Stimulated activated CD8-positive, alpha-beta memory T cell treated with anti-CD3 and anti-CD28 coated beads, Interleukin-15, amount 100 ng/mL, for 4 hours (primary cell): ENCODE measurements at places on chromosomes 1 and 21.

DNA sequence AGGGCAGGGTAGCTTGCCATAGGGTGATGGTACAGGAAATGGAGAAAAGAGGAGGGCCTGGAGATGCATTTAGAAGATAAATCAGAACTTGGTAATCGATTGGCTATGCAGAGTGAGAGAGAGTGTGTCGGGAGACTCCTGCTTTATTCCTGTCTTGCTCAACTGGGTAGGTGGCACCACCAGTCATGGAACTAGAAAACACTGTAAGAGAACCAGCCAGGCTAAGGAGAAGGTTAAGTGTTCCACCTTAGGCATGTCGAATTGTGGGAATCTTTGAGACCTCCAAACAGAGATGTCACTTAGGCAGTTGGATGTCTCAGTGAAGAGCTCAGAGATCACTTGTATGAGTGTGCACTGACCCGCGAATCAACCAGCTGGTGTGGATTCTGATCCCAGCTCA lies 28.7 kb upstream of the RD3 start:
- DNase-seq = no peak

DNA sequence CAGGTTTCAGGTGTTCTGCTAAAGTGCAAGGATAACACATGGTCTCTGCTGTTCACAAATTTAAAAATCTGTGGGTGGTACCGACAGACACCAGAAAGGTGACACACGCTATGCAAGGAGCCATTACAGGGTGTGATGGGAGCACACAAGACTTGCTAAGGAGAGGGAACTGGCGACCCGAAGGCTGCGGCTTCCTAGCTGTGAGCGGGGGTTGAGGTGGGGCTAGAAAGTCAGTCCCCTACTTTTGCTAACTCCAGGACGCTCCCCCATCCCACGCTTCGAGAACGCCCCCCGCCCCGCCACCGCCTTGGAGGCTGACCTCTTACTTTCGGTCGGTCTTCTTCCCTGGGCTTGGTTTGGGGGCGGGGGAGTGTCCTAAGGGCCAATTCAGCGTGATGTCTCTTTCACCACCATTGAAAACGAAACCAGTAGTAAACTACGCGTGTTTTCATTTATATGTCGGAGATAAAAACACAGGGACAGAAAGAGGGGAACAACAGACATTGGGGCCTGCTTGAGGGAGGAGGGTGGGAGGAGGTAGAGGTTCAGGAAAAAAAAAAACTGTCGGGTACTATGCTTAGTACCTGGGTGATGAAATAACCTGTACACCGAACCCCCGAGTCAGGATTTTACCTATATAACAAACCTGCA lies 1.1 kb downstream of the CKS1B start:
- peak; percentile 39 for DNase-seq

DNA sequence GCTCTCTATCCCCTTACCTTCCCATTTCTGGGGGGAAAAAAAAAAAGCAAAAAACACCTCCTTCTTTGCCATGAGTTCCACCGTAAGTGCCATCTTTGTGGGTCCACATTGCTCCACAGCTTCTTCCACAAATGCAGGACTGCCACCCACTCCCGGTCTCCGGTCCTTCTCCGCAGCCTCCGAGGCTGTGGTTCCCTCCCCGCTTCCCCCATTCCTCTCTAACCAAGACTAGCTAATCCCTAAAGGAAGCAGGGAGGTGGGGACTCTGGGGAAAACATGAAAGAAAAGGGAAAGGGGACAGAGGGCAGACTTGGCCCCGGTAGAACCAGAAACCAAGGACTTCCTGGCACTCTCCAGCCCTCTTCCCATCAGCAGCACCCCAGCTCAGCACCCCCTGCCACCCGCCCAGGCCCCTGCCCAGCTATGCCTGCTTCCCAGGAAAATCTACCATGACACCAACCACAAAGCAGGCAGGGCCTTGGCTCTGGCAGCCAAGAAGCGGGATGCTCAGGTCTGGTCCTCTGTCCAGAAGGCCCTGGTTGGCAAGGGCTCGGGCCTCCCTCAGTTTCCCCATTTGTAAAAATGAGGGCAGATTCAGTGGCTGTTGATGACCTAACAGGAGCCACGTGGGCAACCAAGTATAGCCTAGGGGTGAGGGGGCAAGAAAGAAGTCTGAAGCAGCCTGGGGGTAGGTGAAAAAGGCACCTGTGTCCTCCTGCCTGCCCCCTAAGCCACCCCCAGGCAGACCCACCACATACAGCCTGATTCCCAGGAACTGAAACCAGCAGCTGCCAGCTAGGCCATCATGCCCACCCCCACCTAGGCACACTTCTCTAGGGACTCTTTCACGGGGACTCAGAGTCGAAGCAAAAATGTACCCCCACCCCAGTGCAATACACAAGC lies 2.5 kb downstream of the EPHA2 start:
- no peak for DNase-seq

- DNase-seq = no peak
These were observed 117.7 kb downstream of the SIM2 start for GRCh38 chr21:36816561-36817130.

GRCh38 chr1:81224222-81224621 lies 576.5 kb upstream of the ADGRL2 start:
- DNase-seq = no peak
